ENCODE measurements at places on chromosomes 4 and X.
A peak's percentile ranks its signal among the peaks of the same experiment; 100 is the strongest.

DNA sequence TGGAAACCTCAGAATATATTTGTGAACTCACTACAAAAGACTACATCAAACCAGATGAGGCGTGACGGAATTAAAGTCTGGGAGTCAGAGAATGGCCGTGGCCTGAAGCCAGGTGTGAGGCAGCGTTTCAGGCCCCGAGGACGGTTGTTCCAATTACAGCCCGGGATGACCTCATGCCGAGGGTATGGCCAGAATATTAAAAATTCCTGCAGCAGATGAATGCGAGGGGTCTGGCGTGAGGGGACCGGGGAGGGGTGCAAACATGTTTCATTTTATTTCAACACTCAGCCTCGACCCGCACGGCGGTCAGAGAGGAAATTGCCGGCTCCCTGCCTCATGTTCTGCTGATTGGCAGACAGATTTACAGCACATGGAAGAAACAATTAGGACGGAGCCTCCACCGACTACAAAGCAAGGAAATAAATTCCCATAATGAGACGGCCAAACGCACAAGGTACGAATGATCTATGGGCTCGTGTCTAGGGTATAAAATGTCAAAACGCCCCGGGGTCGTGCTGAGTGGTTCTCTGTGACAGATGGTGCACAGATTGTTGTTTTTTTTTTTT lies 289.7 kb downstream of the SHOX start:
- DNase-seq: peak; percentile 93

- DNase-seq: no peak
Measured at GRCh38 chrX:40936827-40937226, 148.4 kb upstream of the USP9X start.

GRCh38 chrX:66676413-66676812 lies 37.5 kb upstream of the EDA2R start:
- DNase-seq: peak; percentile 64

DNA sequence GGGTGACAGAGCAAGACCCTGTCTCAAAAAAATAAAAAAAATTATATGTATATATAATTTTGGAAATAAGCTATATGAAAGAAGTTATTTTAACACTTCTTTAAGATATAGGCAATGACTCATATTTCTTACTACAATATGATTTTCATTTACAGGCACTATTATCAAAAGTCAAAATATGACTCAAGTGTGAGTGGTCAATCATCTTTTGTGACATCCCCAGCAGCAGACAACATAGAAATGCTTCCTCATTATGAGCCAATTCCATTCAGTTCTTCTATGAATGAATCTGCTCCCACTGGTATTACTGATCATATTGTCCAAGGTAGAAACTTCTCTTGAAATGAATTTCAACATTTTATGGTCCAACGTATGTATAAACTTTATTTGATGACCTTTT lies 20.8 kb downstream of the OCIAD1 start:
- no peak for DNase-seq

DNA sequence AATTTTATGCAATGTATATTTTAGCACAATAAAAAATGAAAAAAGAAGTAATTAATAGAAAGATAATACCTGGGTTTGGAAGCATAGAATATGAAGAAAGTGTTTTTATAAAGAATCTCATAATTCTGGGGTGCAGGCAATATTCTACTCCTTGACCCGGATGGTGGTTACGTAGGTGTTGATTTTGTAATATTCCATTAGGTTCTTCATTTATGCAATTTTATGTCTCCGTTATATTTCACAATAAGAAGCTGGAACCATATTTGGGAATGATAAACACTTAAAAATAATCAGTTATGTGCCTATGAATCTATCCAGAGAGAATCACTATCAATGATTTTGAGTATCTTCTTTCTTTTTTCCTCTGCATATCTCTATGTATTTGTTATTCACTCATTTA lies 38.5 kb downstream of the CHRNA9 start:
- DNase-seq: no peak

DNA sequence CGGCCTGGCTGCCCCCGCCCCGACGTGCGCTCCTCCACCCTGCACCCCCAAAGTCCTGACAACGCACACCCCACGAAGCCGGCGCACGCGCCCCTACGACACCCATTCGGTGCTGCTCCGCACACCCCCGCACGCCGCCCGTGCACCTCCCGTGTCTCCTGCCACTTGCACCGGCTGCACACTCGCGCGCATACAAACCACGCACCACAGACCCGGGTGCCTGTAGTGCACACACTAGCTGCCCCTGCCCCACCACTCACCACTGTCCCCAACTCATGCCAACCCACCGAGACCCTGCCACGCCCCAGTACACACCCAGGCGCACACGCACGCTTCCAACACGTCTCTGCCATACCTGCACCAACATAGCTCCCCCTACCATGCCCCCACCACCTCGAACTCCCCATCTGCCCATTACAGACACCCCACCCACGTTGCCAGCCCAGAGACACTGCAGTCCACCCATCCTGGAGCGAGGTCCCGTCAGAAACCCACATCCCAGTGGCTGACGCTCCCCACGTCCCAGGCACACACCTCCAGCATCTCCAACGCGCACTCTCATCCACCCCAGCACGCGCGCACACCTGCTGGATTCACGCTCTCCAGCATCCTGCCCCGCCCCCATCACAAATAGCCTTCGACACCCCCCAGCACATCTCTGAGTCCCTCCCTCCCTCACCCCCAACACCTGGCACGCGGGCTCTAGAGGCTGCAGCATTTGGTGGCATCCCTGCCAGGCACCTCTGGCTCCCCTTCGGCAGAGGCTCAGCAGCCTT lies 4.2 kb upstream of the DUSP9 start:
- no peak for DNase-seq

- peak; percentile 63 for DNase-seq
Measured at GRCh38 chr4:153161226-153161963, 42.8 kb upstream of the TRIM2 start.

- DNase-seq: no peak
Measured at GRCh38 chr4:2304321-2304876, 42.5 kb upstream of the MXD4 start.

Measured in fibroblast of upper back skin (primary cell).